ENCODE measurements at places on chromosomes 5 and 9.

- no peaks in the 10 kb centered on the region for H3K36me3 ChIP-seq
- H3K4me3 ChIP-seq: no peak overlapping the region
- no peak overlapping the region for H3K27ac ChIP-seq
- no peaks in the 10 kb centered on the region for H3K4me1 ChIP-seq
- H3K27me3 ChIP-seq: no peaks in the 10 kb centered on the region
- no peak for DNase-seq
These were observed 79.8 kb downstream of the MROH2B start for GRCh38 chr5:40991168-40991980.

GRCh38 chr9:94680621-94681020 is 41.3 kb upstream of the FBP1 start:
- no peaks in the 10 kb centered on the region for H3K4me1 ChIP-seq
- no peak for DNase-seq
- no peak overlapping the region for H3K4me3 ChIP-seq
- peaks cover 33% of the 10 kb centered on the region for H3K27me3 ChIP-seq

DNA sequence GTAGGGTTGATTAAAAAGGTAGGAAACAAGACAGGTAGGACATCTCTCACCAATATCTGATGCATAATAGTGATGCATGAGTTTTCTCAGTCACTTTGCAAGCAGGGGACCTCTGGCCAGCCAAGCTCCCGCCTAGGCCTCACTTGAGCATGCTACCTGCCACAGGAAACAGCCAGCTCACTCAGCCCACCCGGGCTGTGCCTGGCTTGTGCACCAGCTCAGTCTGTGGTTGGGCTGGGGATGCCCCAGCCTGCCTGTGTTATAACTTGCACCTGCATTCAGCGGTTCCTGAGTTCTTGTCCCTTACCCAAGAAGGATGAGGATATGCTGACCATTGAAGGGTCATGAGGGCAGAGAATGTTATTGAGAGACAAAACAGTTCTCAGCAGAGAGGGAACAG is 172.8 kb upstream of the PLCXD3 start:
- H3K4me1 ChIP-seq: no peaks in the 10 kb centered on the region
- no peaks in the 10 kb centered on the region for H3K27me3 ChIP-seq
- DNase-seq: no peak
- no peak overlapping the region for H3K4me3 ChIP-seq
- no peak overlapping the region for H3K27ac ChIP-seq
- H3K36me3 ChIP-seq: no peaks in the 10 kb centered on the region

GRCh38 chr5:59007460-59008063 is 424.7 kb downstream of the RAB3C start:
- DNase-seq: peak; percentile 5
- no peaks in the 10 kb centered on the region for H3K27me3 ChIP-seq
- H3K4me3 ChIP-seq: no peak overlapping the region
- H3K36me3 ChIP-seq: no peaks in the 10 kb centered on the region
- no peak overlapping the region for H3K27ac ChIP-seq

GRCh38 chr5:157903117-157903450 is 44.1 kb upstream of the CLINT1 start:
- H3K36me3 ChIP-seq: no peaks in the 10 kb centered on the region
- H3K4me1 ChIP-seq: no peaks in the 10 kb centered on the region
- H3K27ac ChIP-seq: no peak overlapping the region
- H3K4me3 ChIP-seq: no peak overlapping the region
- peaks cover 4% of the 10 kb centered on the region for H3K27me3 ChIP-seq

DNA sequence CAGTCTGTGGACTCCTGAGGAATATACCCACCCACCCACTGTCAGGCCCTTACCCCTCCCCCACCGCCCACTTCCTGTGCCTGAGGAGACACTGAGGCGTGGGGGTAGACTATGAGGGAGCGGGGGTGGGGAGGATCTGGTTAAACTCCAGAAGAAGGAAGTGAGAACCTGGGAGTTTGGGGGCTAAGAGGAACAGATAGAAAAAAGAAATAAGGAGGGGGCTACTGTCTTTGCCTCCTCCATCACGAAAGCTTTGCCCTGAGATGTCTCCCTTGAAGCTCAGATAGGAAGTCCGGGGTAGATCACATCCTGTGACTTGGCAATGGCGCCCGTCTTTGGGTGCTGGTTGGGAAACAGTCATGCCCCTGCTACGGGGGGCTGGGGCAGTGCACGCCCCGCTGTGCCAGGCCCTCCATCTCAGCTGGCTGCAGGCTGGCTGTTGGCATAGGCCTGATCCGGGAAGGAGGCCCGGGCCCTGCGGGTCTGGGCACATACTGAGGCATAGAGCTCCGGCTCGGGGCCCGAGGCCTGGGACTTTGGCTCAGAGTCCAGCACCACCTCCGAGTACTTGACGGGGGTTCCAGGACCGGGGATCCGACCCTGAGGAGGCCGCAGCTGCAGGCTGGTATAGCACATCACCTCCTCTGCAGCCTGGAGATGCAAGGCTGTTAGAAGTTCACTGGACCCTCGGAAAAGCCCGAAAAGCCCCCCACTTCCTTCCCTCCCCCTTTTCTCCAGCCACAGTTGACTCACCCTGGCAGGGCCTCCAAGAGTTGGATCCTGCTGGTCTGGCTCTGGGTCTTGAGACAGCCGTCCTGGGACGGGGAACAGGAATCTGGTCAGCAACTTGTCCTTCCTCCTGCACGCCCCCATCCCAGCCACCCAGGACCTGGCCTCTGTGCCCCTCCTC is 1.0 kb downstream of the SIT1 start:
- peaks cover 32% of the 10 kb centered on the region for H3K4me1 ChIP-seq
- DNase-seq: peak; percentile 53
- no peak overlapping the region for H3K27ac ChIP-seq
- no peak overlapping the region for H3K4me3 ChIP-seq
- H3K36me3 ChIP-seq: no peaks in the 10 kb centered on the region

GRCh38 chr5:118933703-118934102 is 54.6 kb downstream of the DTWD2 start:
- no peaks in the 10 kb centered on the region for H3K27me3 ChIP-seq
- no peaks in the 10 kb centered on the region for H3K36me3 ChIP-seq
- H3K27ac ChIP-seq: no peak overlapping the region
- no peak overlapping the region for H3K4me3 ChIP-seq
- DNase-seq: no peak

- H3K27me3 ChIP-seq: no peaks in the 10 kb centered on the region
- DNase-seq: no peak
- H3K27ac ChIP-seq: no peak overlapping the region
- peaks cover 20% of the 10 kb centered on the region for H3K4me1 ChIP-seq
- H3K4me3 ChIP-seq: no peak overlapping the region
These were observed 83.0 kb downstream of the RGS3 start for GRCh38 chr9:113546566-113546965.

GRCh38 chr5:174231956-174232487 is 186.5 kb downstream of the NSG2 start:
- no peak overlapping the region for H3K4me3 ChIP-seq
- H3K27me3 ChIP-seq: no peaks in the 10 kb centered on the region
- H3K4me1 ChIP-seq: no peaks in the 10 kb centered on the region
- no peaks in the 10 kb centered on the region for H3K36me3 ChIP-seq
- H3K27ac ChIP-seq: no peak overlapping the region

- peaks cover 12% of the 10 kb centered on the region for H3K4me1 ChIP-seq
- no peaks in the 10 kb centered on the region for H3K36me3 ChIP-seq
- H3K27me3 ChIP-seq: no peaks in the 10 kb centered on the region
- no peak for DNase-seq
- no peak overlapping the region for H3K27ac ChIP-seq
- H3K4me3 ChIP-seq: no peak overlapping the region
These were observed 1.6 kb downstream of the TDRD7 start for GRCh38 chr9:97413462-97413861.

DNA sequence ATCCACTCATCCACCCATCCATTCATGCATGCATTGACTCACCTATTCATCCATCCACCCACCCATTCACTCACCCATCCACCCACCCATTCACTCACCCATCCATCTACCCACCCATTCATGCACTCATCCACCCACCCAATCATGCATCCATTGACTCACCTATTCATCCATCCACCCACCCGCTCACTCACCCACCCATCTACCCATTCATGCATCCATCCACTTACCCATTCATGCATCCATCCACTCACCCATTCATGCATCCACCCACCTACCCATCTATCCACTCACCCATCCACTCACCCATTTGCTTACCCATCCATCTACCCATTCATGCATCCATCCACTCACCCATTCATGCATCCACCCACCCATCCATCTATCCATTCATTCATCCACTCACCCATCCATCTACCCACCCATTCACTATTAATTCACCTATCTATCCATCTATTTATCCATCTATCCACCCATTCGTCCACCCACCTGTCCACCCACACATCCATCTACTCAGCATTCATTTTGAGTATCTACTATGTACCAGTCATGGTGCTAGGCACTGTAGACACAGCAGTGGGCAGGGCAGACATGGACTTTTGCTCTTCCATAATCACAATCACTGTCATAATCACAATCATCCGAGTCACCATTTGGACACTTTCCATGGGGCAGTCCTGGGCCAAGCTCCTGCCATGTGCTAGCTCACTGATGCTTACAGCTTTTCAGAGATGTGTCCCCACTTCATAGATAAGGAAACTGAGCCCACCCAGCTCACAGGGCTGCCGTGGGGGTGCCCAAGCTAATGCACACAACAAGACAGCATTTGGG is 34.4 kb downstream of the HMCN2 start:
- no peaks in the 10 kb centered on the region for H3K4me1 ChIP-seq
- H3K4me3 ChIP-seq: no peak overlapping the region
- no peaks in the 10 kb centered on the region for H3K36me3 ChIP-seq
- DNase-seq: no peak

DNA sequence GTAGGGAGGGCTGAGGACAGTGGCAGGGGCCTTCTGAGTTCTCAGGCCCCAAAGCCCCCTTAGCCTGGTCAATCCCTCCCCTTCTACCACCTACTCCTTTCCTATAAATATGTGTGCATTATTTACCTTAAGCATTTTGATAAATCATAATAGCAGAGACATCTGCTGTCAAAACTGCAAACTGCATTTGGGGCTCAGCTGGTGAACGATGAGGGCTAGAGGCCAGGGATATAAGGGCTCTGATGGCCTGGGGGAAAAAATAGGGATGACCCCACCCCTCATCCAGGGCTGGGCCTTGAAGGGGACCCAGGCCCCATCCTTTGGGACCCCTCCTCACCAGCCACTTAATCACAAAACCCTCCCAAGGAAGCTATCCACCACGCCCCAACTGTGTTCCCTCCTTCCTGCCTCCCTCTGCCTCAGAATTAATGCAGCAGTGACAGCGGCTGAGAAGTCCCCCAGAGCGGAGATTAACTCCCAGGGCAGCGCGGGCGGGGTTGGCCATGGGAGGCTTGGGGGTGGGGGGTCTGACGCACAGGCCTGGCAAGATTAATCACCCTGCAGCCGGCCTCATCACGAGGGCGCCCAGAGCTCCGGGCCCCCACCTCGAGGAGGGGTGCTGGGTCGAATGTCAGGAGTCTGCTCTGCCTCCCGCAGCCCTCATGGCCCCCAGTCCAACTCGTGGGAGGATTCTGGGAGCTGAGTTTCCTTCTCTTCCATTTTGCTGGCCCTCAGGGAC is 42.1 kb downstream of the CXXC5 start:
- H3K4me1 ChIP-seq: peaks cover 60% of the 10 kb centered on the region
- no peak overlapping the region for H3K4me3 ChIP-seq
- peak overlapping the region; percentile 29 for H3K27ac ChIP-seq
- H3K36me3 ChIP-seq: peaks cover 26% of the 10 kb centered on the region
- H3K27me3 ChIP-seq: no peaks in the 10 kb centered on the region

- peaks cover 29% of the 10 kb centered on the region for H3K27me3 ChIP-seq
- no peak for DNase-seq
- H3K4me1 ChIP-seq: no peaks in the 10 kb centered on the region
- H3K27ac ChIP-seq: no peak overlapping the region
- no peaks in the 10 kb centered on the region for H3K36me3 ChIP-seq
- H3K4me3 ChIP-seq: no peak overlapping the region
These were observed 130.0 kb downstream of the MVB12B start for GRCh38 chr9:126456441-126457174.

DNA sequence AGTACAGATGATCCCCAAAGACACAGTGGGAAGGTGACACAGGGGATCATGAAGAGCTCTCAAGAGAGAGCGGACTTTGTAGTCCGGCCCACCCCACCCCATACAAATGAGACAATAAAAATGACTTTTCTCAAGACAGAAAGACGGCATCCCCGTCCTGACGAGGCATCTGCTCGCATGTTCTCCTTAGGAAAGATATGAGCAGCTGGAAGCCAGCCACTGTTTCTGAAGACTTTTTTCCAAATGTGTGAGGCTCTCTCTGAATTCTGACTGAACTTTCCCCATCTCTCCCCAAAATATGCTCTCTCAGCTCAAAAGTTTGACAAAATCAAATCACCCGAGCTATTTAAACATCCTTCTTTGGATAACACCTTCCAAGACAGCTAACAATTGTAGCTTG is 105.2 kb downstream of the RFK start:
- H3K27ac ChIP-seq: no peak overlapping the region
- H3K27me3 ChIP-seq: no peaks in the 10 kb centered on the region
- no peak for DNase-seq
- no peak overlapping the region for H3K4me3 ChIP-seq
- no peaks in the 10 kb centered on the region for H3K4me1 ChIP-seq
- no peaks in the 10 kb centered on the region for H3K36me3 ChIP-seq

DNA sequence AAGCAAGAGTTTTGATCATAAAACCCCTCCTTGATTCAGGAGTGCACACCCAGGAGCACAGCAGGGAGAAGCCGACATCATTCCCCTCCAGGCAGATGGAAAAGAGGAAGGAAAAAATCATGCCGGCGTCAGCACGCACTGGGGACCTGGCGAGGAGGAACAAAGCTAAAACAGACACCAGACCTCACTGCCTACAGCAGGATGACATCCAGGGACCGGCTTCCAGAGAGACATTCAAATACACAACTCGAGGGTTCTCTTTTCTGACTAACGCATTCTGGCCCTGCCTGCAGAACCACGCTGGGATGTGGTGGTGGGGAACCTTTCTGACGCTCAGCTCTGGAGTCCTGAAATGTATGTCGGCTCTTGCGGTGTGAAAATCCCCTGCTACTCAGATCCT is 2.7 kb downstream of the UBAC1 start:
- H3K27ac ChIP-seq: peak overlapping the region; percentile 89
- no peaks in the 10 kb centered on the region for H3K27me3 ChIP-seq
- H3K4me1 ChIP-seq: peaks cover 43% of the 10 kb centered on the region
- peak overlapping the region; percentile 76 for H3K4me3 ChIP-seq

GRCh38 chr9:36485647-36486328 is 85.7 kb upstream of the RNF38 start:
- peak overlapping the region; percentile 66 for H3K4me3 ChIP-seq
- H3K27ac ChIP-seq: peak overlapping the region; percentile 65
- DNase-seq: no peak
- H3K4me1 ChIP-seq: peaks cover 21% of the 10 kb centered on the region
- no peaks in the 10 kb centered on the region for H3K36me3 ChIP-seq

DNA sequence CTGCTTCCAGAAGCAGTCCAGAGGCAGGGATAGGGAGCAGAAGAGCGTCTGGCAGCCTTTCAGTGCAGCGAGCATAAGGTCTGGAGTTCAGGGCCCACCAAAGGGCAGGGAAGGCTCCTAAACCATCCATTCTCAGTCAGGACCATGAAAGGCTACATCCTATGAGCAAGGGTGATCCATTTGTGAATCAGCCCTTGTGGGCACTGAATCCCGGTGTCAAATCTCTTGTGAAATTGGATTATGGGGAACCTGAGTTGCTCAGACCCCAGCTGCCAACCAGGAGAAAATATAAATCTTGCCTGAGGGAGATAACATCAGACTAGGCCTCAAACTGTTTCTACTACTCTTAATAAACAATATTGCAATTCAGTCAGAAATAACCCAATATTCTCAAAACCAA is 204.4 kb downstream of the SYK start:
- peaks cover 13% of the 10 kb centered on the region for H3K27me3 ChIP-seq
- H3K4me3 ChIP-seq: no peak overlapping the region
- no peaks in the 10 kb centered on the region for H3K4me1 ChIP-seq

- DNase-seq: no peak
- H3K27ac ChIP-seq: no peak overlapping the region
- H3K27me3 ChIP-seq: peaks cover 67% of the 10 kb centered on the region
- H3K36me3 ChIP-seq: no peaks in the 10 kb centered on the region
- no peak overlapping the region for H3K4me3 ChIP-seq
- H3K4me1 ChIP-seq: no peaks in the 10 kb centered on the region
These were observed 20.9 kb upstream of the SYNPO start for GRCh38 chr5:150619359-150620230.
